ENCODE measurements at places on chromosomes 2 and 18. TPM values are rescaled to one million over a fixed set of nuclear protein-coding genes. Genes with fewer than 3 reads are reported as not detected.

The DLGAP1 gene
- polyA plus RNA-seq = 2.0 TPM

GRCh38 chr2:95332036-95332435, 34.9 kb downstream of the KCNIP3 start:
- no peak for DNase-seq

GRCh38 chr18:8084160-8084559, 517.0 kb downstream of the PTPRM start:
- peak; percentile 36 for DNase-seq

- no peak for DNase-seq
Observed at GRCh38 chr18:70998490-70998889, 709.6 kb downstream of the SOCS6 start.

DNA sequence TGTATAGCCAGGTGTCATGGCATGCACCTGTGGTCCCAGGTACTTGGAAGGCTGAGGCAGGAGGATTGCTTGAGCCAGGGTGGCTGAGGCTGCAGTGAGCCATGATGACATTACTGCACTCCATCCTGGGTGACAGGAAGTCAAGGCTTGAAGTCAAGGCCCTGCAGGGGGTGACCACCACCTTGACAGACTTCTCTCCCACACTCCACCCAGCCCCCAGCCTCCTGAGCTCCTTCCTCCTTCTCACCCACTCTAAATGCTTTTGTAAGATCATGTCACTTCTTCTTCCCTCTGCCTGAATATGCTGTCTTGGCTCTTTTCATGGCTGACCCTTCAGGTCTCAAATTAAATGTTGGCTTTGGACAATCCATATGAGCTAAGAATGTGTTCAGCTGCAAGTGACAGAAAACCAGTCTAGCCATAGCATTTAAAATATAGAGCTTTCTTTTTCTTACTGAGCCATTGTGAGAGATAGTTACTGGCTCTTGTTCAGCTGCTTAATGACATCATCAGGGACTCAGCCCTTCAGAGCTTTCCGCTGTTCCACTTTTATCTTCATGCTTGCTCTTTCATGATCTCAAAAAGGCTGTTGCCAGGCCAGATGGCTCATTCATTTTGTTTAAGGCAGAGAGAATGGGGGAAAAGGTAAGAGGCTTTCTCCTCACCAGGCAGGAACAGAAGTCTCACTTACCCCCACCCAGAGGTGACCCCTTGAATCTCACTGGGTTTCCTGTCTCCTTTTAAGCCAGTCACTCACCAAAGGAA, 36.7 kb upstream of the TTC39C start:
- DNase-seq = no peak

- DNase-seq = no peak
Observed at GRCh38 chr2:42558827-42559226, 9.6 kb upstream of the MTA3 start.

DNA sequence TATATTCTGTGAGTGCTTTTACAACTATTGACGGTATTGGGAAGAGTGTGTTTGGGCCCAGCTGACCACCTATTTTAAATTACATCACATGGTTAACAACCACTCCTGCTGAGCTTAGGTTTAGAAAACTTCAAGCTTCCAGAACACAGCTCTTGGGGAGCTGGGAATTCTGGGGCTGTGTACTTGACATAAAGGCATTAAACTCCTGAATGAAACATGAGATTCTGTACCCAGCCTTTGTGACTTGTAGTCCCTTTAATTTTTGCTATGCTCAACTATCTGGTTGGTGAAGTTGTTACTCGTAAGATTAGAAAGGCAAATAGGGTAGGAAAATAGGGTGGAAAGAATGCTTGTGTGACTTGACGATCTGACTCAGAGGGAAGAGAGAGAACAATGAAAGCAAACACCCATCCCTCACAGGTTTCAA, 66.9 kb downstream of the LTBP1 start:
- no peak for DNase-seq
